ENCODE measurements at places on chromosomes 2 and 18. TPM values are rescaled to one million over a fixed set of nuclear protein-coding genes. Genes with fewer than 3 reads are reported as not detected.

The ALPI gene
- not detected for total RNA-seq

The LRRC30 gene
- total RNA-seq, result not detected

The IL36B gene
- total RNA-seq, result not detected

The TTC39C gene
- 15.7 TPM for total RNA-seq

The FAM117B gene
- 1.4 TPM for total RNA-seq

The DNAH6 gene
- not detected for total RNA-seq

The REG3G gene
- not detected for total RNA-seq
